GM23338 (cell line): ENCODE measurements at places on chromosomes 2 and 18. TPM values are rescaled to one million over a fixed set of nuclear protein-coding genes. Genes with fewer than 3 reads are reported as not detected.

DNA sequence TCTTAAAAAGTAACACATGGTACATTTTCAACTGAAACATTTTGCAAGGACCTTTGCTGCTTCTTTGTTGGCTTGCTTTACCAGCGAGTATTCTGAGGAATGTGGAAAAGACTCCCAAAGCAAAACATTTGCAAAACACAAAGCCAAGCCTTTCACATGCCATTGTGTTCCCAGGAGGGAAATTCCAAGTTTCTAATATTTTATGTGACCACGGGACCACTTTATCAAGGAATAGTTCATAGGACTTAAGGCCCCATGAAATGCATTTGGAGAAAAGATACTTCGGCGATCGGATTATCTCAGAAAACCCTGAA is 26.2 kb downstream of the CYP27C1 start:
- peak; percentile 59 for DNase-seq

DNA sequence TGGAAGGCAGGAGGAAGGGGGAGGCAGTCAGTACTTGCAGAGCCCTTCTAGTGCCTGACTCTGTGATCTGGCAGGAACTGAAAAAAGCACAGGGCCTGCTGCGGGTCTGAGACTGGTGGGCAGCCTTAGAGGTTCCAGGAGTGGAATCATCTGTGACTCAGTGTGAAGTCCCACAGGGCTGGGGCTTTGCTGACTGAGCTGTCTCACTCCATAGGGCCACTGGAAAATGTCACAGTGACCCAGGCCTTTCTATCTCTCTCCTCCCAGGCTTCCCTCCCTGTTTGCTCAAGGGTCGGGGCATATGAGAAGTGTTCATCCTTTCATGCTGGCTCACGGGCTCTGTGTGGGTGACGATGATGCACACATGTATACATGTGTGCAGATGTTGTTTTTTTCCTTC is 47.1 kb upstream of the ZFP36L2 start:
- no peak for DNase-seq

UBE2F gene
- total RNA-seq, result 56.7 and 106 TPM in 2 replicates

POLR1B gene
- total RNA-seq, result 43.5 and 58.3 TPM in 2 replicates

DNA sequence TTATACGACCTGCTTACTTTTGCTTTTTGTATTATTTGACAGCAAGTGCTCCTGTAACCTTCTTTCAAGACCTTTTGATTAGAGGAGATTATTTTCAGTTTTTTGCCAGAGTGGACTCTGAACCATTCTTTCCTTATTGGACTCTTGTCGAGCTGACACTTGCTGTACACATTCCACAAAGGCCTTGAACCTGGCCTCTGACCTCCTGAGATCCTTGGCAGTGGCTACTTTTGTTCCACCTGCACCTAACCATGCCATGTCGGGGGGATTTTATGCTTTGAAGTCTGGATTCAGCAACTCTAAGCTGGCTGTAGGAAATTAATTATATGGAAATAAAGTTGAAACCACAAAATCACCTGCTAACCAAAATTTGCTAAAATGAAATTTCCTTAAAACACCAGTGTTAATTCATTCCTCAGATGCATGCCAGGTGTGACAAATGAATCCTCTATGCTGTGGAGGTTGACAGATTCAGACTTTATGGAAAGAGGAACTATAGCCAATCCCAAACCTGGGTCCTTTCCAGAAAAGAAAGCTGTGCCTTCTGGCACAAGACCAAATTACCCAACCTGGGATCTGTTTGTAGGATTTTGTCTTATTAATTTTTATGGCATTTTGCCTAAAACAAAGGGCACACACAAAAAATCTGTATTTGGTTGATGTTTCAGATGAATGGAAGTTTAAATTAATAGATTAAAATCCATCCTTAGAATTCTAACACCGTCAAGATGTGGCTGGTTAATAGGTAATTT is 110.4 kb downstream of the CDC42EP3 start:
- DNase-seq, result no peak

MFSD6 gene
- total RNA-seq, result 9.6 and 15.8 TPM in 2 replicates

DNA sequence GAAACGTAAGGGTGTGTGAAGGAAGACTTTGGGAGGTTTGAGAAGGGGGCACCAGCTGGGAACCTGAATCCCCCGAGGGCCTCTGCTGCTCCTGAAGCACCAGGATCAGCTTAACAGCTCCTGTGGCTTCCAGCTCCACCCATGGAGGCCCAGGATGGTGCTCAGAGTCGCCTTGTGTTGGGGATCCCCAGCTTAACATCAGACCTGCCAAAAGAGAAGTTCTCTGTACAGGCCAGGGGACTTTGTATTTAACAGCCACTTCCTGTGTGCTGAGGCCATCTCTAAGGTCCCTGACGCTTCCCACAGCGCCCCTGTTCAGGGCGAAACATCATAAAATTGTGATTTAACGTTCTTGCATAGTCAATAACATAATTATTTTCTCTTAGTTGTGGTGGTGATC is 77.5 kb downstream of the NCK2 start:
- DNase-seq, result no peak

DNA sequence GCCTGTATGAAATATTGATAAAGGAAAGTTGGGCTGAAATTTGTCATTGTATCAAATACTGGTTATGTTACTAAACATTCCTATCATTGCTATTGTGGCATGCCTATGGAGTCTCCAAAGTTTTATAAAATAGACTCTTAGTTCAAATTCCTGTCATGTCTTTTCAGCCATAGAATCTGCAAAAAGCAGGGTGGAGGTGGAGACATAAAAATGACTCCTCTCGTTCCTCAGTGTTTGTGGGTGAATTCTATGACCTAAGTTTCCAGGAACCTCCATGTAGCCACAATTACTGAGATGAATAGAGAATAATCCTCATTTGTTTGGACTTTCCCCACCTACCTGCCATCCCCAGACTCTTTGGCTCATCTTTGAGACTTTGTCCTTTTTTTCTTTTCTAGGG is 326.3 kb upstream of the ETAA1 start:
- DNase-seq, result no peak

- DNase-seq, result no peak
Measured at GRCh38 chr2:129502781-129503180, 476.7 kb upstream of the RAB6C start.

CLHC1 gene
- 3.1 and 6.2 TPM in 2 replicates for total RNA-seq

KANSL1L gene
- 21.1 and 21.2 TPM in 2 replicates for total RNA-seq

- peak; percentile 59 for DNase-seq
Measured at GRCh38 chr2:105038383-105039061, 653 bp downstream of the MRPS9 start.

DNA sequence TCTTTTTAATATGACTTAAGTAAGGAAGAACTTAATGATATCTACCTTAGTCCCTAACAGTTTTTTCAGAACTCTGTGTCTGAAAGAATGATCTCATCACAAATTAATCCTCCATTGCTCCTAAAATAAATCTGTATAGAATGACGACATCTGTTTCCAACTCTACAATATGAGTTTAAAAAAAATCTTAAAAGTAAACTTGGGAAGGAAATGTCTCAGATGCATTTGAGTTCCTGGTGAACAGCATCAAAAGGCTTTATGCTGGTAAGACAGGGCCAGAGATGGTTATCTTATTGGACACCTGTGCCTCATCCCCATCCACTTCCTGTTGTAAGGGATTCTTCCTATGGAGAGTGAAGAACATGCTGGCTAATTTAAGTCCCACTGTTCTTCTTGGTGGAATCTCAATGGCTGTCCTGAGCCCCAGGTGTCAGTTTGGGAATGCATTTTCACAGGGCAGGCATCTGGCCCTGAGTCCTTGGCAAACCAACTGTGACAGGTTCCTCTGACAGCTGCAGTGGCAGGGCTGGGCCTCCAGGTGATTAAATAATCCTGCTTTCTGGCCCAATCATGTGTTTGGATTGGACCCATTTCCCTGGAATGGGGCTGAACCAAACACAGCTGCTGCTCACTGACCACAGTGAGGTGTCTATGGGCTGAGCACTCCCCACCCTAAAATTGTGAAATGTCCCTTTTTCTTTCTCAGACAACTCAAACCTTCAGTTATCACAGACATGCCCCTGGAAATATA is 12.9 kb upstream of the NCKAP5 start:
- peak; percentile 37 for DNase-seq

- DNase-seq, result no peak
Measured at GRCh38 chr2:44150473-44150872, 18.2 kb upstream of the PPM1B start.
